ENCODE measurements at places on chromosomes 16 and 17.
A peak's percentile ranks its signal among the peaks of the same experiment; 100 is the strongest.

GRCh38 chr16:56041556-56042140 is 149.6 kb upstream of the GNAO1 start:
- peak; percentile 32 for DNase-seq

GRCh38 chr17:64343833-64344637 is 46.6 kb downstream of the PECAM1 start:
- peak; percentile 76 for DNase-seq

- no peak for DNase-seq
Measured at GRCh38 chr16:79618041-79618691, 17.6 kb upstream of the MAF start.

DNA sequence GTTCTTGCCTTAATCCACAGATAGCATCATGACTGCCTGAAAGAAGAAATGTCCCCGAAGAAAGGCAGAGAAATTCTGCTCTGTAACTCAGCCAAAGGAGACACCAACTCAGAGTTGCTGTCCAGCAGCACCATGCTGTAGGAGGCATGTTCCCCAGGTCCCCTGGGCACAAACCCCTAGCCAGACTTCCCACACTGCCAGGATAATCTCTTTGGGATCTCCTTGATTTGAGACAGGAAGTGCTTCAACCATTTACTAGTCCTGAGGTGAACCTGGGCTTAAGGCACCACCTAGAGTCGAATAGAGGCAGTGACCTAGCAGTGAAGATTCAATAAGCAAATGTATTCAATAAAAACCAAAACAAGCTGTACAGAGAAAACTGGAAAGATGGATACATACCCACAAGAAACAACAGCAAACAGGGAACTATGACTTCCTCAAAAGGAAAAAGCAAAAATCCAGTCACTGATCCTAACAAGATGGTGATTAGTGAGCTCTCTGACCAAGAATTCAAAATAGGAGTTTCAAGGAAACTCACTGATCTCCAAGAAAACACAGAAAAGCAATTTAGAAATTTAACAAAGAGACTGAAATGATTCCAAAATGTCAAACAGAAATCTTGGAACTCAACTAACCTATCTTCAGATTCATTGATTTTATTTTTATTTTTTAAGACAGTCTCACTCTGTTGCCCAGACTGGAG is 5.7 kb downstream of the OR4D2 start:
- DNase-seq = no peak

DNA sequence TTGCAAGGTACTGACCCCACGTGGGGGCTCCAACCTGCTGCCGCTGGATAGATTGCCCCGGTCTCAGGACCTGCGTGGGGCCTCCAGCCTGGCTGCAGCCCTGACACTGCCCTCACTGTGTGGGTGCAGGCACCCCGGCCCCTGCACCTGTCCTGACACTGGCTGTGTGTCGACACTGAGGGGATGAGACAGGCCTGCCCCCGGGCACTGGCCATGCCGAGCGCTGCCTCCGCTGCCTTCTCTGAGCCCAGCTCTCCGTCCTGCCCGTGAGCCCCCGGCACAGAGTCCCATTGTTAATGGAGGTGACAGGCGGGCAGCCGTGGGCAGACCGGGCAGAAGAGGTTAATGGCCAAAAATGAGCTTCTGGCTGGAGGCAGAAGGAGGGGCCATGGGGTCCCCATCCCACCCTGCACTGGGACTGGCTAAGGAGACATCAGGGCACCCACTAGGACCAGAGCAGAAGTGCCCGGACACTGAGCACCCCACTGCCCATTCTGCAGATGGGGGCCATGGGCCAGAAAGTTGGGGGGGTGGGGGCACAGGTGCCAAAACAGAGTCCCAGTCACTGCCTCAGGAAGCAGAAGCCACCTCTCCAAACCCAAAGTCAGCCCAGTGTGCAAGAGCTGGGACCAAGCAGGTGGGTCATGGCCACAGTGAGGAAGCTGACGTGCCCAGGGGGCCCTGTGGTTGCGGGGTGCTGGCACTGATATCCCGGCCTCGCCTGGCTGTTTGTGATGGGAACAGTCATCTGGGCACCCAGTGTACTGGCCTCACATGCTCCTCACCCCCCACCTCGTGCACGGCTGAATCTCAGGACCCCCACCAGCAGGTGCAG is 2.5 kb upstream of the PRR35 start:
- DNase-seq = peak; percentile 43

- DNase-seq = no peak
Measured at GRCh38 chr17:60354223-60354622, 37.7 kb downstream of the USP32 start.

- no peak for DNase-seq
Measured at GRCh38 chr16:76959166-76959565, 231.8 kb upstream of the MON1B start.

- DNase-seq = no peak
Measured at GRCh38 chr16:86899151-86899550, 320.8 kb downstream of the FOXL1 start.

GRCh38 chr17:77916703-77917481 is 41.6 kb upstream of the TNRC6C start:
- peak; percentile 44 for DNase-seq

DNA sequence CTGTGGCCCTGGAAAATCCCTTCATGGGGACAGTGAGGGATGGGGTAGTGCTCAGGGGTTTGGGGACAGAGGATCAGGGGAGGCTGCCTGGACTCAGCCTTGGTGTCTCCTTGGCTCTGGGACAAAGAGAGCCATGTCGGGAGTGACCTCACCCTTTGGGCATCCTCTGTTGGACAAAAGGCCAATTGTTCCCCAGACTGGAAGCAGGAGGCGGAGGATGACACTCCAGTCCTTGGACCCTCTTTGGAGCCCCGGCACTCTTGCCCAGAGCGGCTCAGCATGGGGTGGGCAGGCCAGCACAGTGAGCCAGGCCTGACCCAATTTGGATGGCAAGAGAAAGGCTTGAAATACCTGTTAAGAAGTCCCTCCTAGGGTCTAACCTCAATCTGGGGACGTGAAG is 39.4 kb upstream of the PHB1 start:
- peak; percentile 79 for DNase-seq

GRCh38 chr16:70715055-70715858 is 29.4 kb upstream of the MTSS2 start:
- DNase-seq = peak; percentile 83

- no peak for DNase-seq
Measured at GRCh38 chr16:21620592-21620991, 21.2 kb downstream of the METTL9 start.

- no peak for DNase-seq
Measured at GRCh38 chr17:80706463-80706867, 161.8 kb downstream of the RPTOR start.

GRCh38 chr16:66250686-66251431 is 115.6 kb upstream of the CDH5 start:
- peak; percentile 48 for DNase-seq

DNA sequence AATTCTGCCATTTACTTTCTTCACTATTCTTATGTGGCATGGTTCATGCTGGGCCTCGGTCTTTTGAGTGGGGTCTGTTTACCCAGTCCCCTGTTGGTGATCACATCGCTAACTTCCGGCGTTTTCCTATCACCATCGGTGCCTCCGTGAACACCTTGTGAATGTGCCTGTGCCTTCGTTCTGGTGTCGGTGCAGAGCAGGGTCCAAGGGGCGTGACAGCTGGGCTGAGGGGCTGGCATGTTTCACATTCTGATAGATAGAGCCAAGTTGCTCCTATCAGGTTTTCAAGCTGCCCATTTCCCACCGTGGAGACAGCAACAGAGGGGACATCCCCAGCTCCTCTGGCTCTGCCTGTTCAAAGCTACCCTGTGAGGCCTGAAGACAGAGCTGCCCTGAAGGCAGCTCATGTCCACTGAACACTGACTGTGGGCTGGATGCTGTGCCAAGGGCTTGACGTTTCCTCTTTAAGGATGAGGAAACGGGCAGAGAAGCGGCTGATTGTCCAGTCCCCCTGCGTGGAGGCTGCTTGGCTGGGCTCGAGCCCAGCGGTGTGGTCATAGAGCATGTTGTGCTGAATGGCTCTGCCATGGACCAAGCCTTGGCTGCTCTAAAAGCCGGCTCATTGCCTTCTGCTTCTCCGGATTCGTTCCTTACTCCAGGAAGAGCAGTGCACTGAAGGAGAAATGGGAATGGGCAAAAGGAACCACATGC is 17.0 kb downstream of the DHODH start:
- no peak for DNase-seq

- no peak for DNase-seq
Measured at GRCh38 chr17:6573982-6574686, 17.8 kb upstream of the PITPNM3 start.

GRCh38 chr16:51114382-51114781 is 36.7 kb downstream of the SALL1 start:
- DNase-seq = peak; percentile 80

DNA sequence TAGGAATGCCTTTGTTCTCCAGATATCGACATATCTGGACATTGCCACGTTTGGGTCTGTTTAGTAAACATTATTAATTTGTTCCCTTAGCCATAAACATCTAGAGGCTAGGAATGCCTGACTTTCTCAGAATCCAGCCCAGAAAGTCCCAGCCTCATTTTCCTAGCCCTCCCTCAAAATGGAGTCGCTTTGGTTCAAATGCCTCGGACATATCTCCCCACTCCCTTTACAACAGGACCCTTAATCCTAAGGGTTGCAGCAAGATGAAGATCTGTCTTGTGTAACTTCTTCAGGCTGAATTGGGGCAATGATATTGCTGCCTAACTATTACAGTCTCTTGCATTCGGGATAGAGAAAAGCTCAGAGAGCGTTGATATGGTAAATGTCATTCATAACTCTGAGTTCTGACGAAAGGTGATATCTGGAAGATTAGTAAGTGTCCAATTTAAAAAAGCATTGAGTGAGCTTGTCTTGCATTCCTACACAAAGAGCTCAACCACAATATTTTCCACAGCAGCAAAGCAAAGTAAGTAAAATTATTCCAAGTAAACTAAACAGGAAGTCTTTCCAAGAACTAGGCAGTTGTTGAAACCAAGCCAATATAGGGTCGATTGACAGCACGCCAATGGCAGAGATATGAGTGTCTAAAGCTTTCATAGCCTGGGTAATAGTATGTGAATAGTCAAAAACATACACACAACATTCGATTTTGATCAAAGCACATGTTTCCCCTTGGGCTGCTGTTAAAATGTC is 46.0 kb upstream of the ARL4D start:
- DNase-seq = no peak

DNA sequence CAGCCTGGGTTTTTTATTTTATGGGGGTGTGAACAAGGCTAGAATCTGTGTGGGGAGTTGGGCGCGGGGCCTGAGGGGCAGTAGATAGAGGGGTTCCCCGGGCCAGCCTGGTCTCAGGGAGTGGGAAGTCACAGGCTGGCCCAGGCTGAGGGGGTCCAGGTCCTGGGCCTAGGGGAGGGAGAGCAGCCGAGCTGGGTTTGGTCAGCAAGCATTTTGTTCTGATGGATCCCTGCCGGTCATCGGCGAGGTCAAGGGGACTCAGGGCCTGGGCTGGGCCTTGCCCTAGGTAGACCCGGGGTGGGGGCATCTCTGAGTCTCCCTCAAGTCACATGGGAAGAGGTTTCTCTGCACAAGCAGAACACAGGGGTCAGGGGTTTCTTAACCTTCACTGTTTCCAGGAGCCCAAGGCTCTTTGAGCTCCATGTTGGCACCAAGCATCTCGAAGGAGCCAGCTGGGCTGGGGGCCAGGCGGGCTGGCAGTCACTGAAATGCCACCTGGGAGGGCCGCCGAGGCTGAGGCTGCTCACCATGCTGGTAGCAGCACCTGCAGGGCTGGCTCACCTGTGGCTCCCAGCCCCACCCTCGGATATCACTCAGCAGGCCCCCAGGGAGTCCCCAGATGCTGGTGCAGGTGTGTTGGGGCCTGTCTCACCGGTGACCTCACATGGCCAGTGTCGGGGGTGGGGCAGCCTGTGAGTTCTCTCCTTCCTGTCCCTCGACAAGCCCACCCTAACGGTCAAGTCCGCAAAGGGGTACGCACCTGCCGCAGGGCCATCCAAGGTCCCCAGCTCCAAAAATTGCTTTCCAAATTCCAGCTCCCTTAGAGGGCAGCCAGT is 41.0 kb downstream of the SLC7A5 start:
- DNase-seq = no peak

DNA sequence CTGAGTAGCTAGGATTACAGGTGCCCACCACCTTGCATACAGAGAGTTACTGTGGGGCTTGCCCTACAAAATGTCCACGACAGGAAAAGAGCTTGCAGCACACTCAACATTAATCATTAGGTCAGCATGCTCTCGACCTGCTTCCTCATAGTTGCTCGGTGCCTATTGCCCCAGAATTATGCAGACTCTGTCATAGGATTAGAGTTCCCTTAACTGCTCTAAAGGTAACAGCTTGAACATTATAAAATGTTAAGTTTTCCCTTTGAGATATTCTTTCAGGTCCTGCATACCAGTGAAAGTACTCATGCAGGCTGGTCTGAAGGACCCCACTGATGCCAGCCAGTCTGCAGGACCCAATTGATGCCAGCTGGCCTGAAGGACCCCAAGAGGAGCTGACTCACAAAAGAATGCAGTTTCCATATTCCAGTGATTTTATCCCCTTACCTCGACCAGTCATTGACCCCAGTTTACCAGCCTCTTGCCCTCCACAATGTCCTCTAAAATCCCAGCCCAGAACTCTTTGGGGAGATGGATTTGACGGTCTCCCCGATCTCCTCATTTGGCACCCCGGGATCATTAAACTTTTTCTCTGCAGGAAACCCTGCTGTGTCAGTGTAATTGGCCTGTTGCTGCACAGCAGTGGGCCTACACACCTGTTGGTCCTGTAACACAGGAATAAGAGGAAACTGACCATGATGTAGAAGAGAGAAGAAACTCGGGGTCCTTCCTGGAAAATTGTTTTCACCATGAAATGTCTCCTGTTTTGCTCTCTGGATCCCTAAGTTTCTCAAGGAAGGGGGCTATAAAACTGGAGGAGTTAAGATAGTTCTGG is 10.6 kb downstream of the ICAM2 start:
- DNase-seq = no peak

GRCh38 chr17:1122533-1123392 is 57.0 kb downstream of the ABR start:
- DNase-seq = peak; percentile 89

DNA sequence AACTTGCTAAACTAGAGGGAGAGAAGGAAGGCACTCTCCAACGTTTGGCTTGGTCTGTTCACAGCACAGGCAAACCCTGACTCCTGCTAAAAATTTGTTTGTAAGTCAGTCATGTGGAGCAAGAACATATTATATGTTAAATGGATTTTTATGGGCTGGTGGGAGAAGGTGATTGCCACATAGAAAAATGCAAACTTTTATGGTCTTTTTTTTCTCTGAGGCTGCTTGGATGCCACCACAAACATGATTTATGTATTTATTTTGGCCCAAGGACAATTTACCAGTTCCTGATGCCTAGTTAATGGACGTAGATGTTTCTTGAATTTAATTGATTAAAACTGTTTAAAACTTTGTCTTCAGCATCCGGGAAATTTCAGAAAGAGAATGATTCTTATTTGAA is 274.2 kb upstream of the MYOCD start:
- DNase-seq = no peak

- no peak for DNase-seq
Measured at GRCh38 chr17:29586676-29587469, 2.6 kb downstream of the GIT1 start.

- DNase-seq = no peak
Measured at GRCh38 chr17:73215447-73215846, 22.6 kb downstream of the COG1 start.
